HuH-7.5 (cell line): ENCODE measurements at places on chromosomes 4 and X.

DNA sequence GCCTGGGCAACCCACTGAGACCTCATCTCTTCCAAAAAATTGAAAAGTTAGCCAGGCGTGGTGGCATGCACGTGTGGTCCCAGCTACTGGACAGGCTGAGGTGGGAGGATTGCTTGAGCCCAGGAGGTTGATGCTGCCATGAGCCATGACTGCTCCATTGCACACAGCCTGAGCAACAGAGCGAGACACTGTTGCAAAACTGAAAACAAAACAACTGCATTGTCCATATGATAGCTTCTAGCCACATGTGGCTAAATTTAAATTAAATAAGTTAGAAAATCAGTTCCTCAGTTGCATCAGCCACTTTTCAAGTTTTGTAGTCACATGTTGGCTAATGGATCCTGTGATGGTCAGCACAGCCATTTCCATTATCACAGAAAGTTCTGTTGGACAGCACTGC lies 67.9 kb downstream of the GAB1 start:
- no peak for DNase-seq

- peak; percentile 52 for DNase-seq
Measured at GRCh38 chr4:37453281-37453998, 208.9 kb downstream of the NWD2 start.

- no peak for DNase-seq
Measured at GRCh38 chr4:67161311-67161710, 384.0 kb downstream of the CENPC start.

DNA sequence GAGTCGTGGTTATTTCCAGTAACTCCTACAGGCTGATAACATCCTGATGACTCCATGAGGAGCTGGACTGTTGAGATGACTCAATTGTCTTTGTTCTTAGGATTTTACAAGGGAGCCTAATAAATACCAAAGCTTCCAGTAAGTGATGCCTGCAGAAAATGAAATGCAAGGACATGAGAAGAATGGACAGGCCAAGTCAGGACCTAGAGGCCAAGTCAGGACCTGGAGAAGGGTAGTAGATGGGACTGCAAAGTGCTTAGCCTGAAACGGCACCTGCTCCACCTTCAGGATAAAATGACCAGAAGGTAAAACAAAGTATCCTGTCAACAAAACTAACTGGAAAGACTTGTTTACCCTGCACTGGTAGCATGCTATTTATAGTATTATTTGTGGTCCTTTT lies 6.4 kb upstream of the SLC10A6 start:
- DNase-seq: no peak

DNA sequence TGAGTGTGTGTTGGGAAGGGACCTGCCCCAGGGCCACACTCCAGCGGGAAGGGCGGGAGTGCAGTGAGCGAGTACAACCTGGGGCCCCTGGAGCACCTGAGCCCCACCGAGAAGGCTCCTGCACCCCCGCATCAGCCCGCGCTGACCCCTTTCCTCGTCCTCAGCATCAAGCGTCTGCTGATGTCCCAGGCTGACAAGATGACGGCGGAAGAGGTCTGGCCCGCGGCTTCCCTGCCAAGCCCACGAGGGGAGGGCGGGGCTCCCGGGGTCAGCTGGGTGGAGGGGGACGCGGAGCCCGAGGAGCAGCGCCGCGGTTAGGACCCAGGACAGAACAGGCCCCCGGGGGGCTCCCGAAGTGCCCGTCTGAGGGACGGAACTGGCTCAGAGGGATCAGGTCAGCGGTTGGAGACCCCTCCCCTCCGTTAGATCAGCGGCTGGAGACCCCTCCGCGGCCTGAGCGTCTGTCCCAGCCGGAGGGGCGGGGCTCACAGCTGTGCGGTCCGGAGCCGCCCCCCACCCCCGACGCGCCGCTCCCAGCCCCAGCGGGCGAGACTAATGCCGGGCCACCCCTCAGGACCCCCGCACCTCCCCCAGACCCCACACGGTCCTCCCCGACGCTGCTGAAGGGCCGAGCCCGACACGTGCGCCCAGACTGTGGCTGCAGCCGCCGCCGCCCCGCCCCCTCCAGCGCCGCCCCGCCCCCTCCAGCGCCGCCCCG lies 6.7 kb downstream of the MYL5 start:
- DNase-seq: peak; percentile 74
